ENCODE measurements at places on chromosomes 1 and 21.
A peak's percentile ranks its signal among the peaks of the same experiment; 100 is the strongest.

DNA sequence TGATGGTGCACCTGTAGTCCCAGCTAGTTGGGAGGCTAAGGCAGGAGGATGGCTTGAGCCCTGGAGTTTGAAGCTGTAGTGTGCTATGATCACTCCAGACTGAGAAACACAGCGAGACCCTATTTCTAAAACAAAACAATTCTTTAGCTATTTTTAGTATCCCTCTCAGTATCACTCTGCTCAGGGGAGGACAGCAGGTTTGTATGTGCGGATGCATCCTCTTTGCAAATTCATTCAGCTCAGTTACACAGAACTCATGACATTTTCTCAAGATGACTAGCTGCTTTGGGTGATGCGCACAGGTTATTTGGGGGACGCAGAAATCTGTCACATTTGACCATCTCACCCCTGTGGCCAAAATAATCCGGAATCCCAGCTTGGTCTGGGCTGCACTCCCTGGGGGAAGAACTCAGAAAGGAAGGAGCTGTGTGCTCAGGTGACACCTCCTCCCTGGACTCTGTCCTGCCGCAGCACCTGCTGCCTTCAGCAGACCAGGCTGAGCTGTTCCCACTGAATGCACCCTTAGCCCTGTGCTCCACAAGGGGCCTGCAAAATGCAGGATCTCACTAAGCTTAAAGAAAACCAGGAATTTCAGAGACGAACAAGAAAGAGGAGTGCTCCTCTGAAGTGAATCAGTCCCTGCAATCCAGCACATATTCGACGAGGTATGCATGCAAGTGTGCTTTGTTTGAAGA is 89.5 kb upstream of the PGBD5 start:
- DNase-seq = no peak

- no peak for DNase-seq
Observed at GRCh38 chr1:247824023-247824422, at the start of gene OR14A16. Gene OR14A16 (minus strand): TSS chr1:247824119. CDS start chr1:247815729, 8,390 bp downstream.

DNA sequence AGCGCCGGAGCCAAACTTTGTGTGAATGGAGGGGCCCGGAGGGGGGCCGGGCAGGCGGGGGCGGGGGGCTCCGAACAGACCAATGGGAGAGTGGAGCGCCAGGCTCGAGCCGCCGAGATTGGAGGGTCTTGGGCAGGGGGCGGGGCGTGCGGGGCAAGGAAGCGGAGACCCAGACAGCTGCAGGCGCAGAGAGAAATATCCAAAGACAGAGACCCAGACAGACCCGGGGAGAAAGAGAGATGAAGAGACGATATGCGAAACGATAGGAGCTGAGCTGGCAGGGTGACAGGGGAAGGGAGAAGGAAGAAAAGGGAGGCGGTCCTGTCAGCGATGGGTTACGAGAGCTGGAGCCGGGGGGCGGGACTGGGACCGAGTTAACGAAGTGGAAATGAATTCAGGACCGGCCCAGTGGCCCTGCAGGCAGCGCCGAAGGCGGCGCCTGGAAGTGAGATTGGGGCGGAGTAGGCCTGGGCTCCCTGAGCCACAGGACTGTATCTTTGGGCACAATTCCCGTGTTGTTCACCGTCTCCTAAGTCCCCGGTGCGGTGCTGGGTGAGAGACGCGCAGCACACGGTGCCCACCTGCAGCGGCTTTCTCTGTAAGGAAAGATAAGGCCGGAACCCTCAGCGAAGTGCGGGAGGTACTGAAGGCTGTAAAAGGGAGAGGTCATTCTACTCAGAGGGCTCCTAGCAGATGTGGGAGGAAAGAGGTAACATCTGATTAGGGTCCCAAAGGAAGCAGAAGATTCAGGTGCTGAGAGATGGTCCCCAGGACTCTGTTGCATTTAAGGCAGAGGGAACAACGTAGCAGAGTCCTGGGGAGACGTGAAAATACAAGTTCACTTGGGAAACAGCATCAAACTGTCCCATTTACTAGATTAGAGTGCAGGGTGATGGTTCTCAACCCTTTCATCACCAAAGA is 543 bp upstream of the KCNJ10 start:
- peak; percentile 31 for DNase-seq

GRCh38 chr21:46369520-46370235 is 45.7 kb downstream of the PCNT start:
- no peak for DNase-seq

DNA sequence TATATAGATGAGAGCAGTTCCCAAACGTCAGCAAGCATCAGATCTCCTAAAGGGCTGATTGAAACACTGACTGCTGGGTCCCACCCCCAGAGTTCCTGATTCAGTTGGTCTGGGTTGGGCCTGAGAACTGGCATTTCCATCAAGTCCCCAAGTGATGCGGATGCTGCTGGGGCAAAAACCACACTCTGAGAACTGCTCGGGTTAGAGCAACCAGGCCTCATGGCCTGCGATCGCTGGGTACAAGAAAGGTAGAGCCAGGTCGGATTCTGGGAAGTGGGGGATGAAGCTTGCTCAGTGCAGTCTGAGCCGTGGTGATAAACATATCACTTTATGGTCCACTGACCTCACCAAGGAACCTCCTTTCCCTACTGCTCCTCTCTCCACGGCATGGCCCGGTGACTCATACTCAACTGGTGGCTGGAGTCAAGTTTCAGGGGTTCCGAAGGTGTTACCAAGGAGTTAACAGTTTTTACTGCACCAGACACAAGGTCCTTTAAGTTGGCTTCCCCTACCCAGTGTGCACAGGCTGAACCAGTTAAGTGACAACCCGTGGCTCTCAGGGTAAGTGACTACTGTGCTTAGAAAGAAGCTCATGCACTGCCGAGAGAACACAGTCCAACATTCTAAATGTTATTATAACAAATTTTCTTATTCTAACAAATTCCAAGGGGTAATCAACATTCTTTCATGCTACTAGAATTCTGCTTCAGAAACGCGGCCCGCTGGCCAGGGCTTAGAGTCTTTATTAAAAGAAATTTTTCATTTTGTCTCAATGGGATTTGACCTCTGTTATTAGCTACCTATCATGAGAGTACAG is 153.5 kb downstream of the TGFBR3 start:
- no peak for DNase-seq

DNA sequence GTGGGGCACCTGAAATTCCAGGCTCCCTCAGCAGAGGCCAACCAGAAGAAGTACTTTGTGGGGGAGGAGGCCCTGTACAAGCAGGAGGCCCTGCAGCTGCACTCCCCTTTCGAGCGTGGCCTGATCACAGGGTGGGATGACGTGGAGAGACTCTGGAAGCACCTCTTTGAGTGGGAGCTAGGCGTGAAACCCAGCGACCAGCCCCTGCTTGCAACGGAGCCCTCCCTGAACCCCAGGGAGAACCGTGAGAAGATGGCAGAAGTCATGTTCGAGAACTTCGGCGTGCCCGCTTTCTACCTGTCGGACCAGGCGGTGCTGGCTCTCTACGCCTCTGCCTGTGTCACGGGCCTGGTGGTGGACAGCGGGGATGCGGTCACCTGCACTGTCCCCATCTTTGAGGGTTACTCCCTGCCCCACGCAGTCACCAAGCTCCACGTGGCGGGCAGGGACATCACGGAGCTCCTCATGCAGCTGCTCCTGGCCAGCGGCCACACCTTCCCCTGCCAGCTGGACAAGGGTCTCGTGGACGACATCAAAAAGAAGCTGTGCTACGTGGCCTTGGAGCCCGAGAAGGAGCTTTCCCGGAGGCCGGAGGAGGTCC is 634 bp downstream of the ACTRT2 start:
- DNase-seq = no peak
